Stimulated activated CD8-positive, alpha-beta memory T cell treated with anti-CD3 and anti-CD28 coated beads, Interleukin-4, amount 100 ng/mL, for 48 hours (primary cell): ENCODE measurements at places on chromosomes 2 and 18.

DNA sequence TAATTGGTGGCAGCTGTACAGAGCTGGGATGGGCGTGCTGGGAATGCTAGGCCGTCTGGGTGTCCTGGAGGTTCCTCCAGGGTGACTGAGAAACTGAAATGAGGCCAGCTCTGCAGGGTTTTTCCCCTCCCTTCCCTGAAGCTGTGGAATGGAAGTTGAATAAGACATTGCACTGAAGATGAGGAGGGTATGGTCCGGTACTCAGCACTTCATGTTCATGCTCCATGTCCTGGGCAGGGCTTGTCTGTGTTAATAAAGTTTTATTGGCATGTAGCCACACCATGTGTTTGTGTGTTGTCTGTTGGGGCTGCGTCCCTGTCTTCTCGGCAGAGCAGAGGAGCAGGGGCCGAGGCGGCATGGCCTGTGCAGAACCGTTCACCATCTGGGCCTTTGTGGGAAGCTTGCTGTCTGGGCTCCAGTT is 154.0 kb downstream of the LDLRAD4 start:
- DNase-seq: no peak

GRCh38 chr2:83071914-83072313 is 1387.2 kb downstream of the SUCLG1 start:
- no peak for DNase-seq

GRCh38 chr2:200225951-200226350 is 80.5 kb upstream of the SPATS2L start:
- DNase-seq: no peak

GRCh38 chr18:69674966-69675365 is 272.7 kb downstream of the CD226 start:
- no peak for DNase-seq

DNA sequence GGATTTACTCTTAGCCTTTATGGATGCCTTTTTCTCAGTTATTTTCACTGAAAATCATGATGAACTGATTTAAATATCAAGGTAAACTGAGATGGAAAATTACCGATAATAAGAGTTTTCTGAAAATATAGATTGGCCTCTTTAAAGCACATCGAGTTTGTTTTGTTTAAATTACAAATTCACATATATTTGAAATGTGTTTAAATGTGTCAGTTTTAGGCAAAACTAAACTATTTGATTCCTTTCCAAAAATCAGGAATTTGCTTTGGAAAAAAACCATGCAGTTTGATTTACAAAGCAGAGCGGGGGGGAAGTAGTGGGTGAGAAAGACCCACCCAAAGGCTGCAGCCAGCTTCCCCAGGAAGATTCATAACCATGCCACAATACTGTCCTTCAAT is 52.0 kb upstream of the EML4 start:
- no peak for DNase-seq

GRCh38 chr2:230907361-230908091 is 17.5 kb downstream of the GPR55 start:
- peak; percentile 23 for DNase-seq

DNA sequence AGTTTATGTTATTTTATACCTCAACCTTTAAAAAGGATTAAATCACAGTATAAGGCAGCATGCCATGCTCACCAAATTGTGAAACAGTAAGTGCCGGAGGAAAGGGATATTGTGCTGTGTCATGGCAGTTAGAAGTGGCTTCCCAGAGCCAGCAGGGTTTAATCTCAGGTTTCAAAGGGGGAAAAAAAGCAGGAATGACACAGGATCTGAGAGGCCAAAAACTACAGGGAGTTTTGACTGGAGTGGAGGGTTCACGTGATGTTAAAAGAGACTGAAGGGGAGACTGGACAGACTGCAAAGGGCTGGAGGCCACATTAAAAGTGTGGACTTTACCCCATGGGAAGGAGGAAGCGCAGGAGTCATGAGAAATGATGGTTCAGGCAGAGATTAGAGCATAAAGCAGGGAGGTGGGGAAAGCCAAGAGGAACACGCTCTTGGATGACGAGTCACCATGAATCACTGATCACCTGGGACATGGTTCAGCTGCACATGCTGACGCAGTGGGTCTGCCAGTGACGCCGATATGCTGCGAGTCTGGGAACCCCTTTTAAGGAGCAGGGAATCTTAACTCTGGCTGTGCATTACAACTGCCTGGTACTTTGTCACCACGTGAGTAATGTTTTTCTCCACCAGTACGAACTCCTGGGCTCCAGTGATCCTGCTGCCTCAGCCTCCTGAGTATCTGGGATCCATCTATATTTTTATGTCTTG is 6.1 kb downstream of the CHMP1B start:
- DNase-seq: no peak

DNA sequence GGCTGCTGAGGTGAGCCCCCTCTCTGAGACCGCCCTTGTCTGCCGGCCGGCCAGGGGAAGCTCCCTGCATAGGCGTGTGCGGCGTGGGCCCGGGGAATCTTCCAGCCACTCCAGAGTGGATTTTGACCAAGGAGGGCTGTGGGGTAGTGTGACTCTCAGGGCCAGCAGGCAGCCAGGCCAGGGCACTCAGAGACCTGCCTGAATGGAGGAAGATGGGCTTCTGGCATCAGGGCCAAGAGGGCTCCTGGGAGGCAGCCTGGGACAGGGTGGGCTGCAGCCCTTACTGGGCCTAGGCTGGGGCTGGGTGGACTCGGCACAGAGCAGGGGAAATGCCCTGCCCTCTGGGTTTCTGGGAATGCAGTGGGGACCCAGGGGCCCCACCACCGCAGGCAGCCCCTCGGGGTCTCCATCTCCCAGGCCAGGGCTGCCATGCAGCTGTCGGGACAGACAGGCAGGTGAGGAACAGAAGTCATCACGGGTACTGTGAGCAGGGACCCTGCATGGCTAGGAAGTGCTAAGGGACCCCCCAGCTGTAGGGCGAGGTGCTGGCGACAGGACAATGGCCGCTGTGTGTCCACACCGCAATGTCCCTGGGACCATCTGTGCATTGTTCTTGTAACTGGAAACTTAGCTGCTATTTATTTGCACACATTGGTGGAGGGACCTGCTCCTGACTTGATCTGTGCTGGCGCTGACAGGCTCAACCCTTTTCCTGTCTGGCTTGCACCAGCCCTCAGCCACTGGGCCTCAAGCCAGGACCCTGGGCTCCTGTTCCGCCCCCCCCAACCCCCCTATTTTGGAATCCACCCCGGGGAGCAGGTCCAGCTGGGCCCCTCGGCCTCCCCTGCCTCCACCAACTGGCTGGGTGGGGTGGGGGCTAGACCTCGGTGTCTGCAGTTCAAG is 4.1 kb downstream of the PDCD1 start:
- no peak for DNase-seq

GRCh38 chr2:210762604-210763588 is 206.5 kb downstream of the CPS1 start:
- no peak for DNase-seq

DNA sequence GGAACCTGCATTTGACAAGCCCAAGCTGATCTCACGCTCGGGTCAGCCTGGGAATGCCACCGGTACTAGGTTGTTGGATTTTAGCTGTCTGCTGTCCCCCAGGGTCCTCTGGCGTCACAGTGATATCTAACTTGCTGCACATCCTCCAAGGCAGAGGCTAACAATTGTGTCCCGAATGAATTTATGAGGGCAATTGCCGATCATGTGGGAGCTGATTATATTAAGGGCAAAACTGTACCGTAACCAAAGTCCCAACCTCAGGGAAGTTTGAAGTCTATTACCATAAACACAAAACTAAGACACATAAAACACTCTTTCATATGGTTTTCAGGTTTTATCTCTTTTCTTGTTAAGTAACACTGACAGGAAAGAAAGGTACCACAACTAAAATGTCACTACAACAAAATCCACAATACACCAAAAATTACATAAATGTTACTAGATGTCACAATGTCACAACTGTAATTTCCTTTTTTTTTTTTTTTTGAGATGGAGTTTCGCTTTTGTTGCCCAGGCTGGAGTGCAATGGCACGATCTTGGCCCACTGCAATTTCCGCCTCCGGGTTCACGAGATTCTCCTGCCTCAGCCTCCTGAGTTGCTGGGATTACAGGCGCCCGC is 6.7 kb downstream of the UXS1 start:
- no peak for DNase-seq

DNA sequence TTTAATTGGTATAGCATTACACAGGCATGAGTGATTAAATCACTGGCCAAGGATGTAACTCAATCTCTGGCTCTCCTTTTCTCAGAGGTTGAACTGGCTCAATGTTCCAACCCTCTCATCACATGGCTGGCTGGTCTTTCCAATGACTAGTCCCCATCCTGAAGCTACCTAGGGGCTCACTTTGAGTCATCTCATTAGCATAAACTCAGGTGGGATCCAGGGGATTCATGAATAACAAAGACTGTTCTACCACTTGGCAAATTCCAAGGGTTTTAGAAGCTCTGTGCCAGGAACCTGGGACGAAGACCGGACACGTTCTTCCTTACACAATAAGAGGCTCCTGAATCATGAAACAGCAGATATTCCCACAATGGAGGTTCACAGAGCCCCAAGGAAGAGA is 145.0 kb upstream of the SPATS2L start:
- DNase-seq: no peak

DNA sequence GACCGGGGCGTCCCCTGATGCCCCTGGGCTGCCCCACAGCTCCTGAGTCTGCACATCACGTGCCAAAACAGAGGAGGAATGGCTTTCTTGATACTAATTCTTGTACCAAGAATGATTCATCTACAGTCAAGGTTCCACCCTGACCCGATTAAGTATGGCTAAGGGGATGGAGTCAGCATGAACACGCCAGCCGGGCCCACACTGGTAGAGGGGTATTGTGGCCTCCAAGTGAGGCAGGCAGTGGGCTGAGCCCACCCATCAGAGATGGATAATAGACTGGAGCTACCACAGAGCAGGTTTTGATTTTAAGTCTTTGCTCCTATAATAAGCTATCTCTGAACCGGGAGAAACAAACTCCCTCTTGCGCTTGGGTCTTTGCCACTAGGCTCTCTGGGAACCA is 17.9 kb upstream of the GNAL start:
- DNase-seq: no peak

DNA sequence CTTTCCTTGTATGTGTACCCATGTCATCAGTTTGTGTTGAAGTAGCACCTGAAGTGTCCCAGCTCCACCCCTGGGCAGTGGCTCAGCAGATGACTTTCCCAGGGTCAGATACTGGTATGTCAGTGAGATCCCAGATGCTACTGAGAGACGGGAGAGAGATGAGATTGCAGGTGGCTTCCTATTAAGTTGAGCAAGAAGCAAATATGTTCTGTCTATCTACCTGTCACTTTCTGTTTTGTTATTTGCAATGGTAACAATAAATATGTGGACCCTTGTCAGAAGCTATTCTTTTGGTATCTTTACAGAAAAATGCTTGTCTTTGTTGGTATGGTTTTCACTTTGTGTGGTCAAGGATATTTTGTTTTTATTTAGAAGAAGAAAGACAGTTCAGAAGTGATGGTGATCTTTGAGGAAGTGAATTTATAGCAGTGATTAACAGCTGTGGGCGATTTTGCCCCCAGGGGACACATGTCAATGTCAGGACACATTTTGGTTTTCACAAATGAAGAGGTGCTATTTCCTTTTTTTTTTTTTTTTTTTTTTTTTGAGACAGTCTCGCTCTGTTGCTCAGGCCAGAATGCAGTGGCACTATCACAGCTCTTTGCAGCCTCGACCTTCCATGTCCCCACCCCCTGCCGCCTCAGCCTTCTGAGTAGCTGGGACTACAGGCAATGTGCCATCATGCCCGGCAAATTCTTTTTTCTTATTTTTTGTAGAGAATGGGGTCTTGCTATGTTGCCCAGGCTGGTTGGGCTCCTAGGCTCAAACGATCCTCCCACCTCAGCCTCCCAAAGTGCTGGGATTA is 21.4 kb downstream of the MGAT5 start:
- DNase-seq: no peak

- no peak for DNase-seq
Observed at GRCh38 chr2:151691631-151692030, 42.6 kb downstream of the NEB start.

DNA sequence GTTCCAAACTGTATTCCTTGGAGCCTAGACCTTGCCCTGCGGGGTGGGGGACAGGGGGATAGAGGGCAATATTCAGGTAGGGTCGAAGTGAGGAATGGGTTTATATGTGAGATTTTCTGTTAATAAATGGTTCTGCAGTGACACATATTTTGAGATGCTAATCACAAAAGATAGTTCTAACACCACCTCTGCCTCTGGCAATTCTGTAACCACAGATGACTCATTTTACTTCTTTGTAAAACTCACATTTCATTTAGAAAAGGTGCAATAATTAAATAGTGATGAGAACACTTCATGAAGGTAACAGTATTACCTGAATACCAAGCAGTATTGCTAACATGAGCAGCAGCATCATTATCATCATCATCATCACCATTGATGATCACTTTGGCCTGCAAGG is 306.6 kb downstream of the SUCLG1 start:
- DNase-seq: no peak
